ENCODE measurements at places on chromosomes 4 and X.

DNA sequence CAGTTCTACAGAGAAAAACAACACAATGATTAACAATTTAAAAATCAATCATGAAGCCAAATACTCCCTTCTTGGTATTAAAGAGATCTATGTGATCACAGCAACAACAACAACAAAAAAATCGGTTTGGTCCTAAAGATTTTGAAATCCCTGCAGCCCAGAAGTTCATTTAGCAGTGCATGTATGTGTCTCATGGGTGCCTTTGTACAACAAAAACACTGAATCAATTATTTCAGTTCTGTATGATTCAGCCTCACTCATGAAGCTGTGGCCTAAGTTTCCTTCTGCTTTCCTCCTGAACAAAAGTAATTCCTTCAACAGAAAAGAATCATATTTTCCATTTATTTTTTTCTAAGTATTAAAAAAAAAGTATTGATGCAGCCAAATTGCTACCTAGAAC is 393.4 kb upstream of the NDST3 start:
- DNase-seq = no peak

GRCh38 chrX:153684467-153685155 is 3.1 kb upstream of the SLC6A8 start:
- no peak for DNase-seq

- DNase-seq = no peak
Observed at GRCh38 chr4:182144626-182145333, 98.4 kb upstream of the TENM3 start.

DNA sequence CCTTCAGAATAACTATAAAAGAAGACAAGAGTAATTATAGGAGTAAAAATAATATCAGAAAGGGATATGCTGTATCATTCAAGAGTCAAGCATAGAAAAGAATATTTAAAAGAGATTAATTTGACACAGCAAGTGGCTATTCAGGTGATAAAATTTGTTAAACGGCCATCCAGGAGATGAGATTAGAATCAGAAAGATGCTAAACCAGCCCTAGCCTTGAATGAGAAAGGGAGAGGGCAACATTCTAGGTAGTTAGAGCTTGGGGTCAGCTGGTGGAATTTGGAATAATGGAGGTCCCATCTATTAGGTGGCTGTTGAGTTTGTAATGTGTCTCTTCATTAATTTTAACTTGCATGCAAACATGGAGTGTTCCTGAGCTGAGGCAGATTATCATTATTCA is 350.5 kb upstream of the PABPC4L start:
- no peak for DNase-seq

DNA sequence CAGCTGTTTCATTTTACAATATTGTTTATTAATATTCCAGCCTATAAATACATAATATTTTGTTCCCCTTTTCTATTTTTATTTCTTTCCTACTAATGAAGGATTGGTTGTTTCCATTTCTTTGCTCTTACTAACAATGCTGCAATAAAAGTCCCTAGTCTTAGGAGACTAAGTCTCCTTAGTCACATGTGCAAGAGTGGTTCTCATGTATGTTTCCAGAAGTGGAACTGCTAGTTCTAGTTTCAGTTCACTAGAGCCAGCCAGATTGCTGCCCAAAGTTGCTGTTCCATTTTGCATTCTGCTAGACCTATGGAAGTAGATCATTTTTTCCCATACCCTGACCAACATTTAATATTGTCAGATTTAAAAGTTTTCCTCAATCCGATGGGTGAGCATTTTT is 44.3 kb downstream of the CNGA1 start:
- no peak for DNase-seq

GRCh38 chrX:104172788-104173187 is 6.5 kb downstream of the FAM199X start:
- DNase-seq = no peak

GRCh38 chrX:7147413-7147977 is at the start of gene STS:
Gene STS, plus strand, starts transcription at chrX:7147712. Its CDS starts 105,488 bp downstream, at chrX:7253200.
- DNase-seq = no peak

DNA sequence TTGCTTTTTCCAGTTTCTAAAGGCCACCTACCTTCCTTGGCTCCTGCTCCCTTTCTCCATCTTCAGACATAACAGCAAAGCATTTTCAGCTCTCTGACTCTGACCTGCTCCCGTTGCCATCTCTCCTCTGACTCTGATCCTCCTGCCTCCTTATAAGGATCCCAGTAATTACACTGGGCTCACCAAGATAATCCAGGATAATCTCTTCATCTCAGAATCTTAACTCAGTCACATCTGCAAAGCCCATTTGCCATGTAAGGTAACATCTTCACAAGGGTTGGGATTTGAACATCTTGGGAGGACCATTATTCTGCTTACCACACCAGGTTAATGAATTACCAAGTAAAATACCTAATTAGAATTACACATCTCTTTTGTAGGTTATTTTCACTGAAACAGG is 41.3 kb upstream of the MAGED1 start:
- DNase-seq = no peak

GRCh38 chr4:5882947-5883346 is 9.9 kb downstream of the CRMP1 start:
- DNase-seq = no peak

GRCh38 chrX:103797691-103798090 is 21.1 kb downstream of the PLP1 start:
- no peak for DNase-seq

DNA sequence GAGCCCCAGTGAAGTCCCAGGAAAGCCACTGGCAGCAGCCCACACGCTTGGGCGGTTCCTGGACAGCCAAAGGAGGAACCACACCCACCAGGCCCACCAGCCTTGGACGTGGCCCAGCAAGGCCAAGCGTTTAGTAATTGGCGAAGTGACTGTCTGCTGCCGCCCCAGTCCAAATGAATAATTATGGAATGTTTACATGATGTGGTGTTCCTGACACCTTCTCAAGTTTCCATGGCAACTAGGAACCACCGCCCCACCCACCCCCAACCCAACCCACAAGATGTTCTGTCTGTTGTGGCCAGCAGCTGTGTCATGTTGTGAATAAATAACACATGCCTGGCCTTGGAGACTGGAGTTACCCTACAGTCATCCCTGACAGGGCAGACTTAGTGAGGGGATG is 22.3 kb downstream of the APLN start:
- no peak for DNase-seq

DNA sequence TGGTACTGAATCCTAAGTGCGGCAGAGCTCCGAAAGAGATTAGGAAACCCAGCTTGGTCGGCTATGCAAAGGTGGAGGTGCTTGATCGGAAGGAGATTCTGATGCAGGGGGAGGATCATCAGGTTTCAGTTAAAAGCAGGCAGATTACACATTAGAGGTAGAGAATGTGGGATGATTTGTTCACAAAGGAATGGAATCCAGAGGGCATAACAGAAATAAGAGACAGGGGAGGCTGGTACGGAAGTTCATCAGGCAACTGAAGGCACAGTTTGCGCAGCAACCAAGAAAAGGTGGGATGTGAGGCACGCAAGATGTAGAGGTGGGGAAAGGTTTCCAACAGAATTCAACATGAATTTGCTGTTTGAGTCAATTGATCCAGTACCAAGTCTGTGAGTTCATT is 424 bp upstream of the ZNF330 start:
- no peak for DNase-seq

DNA sequence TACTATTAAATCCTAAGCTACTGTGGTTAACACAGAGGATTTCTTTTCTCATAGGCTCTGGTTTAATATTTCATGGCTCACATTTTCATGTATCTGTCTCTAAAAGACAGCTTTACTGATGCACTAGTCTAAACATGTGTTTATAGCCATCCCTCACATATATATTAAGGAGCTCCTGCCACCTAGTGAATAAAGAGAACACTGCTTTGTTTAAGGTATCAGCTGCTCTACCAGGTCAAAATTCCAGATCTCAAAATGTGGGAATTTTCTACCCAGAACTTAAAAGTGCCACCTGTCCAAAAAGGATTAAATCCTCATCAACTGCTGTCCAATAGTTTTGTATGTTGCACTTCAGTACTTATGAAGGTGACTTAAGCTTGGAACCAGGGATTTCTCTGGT is 188.5 kb upstream of the TEX13C start:
- no peak for DNase-seq

GRCh38 chr4:142396279-142396678 is 449.8 kb downstream of the INPP4B start:
- DNase-seq = no peak

GRCh38 chr4:20598626-20599025 is 101.6 kb upstream of the PACRGL start:
- DNase-seq = no peak

DNA sequence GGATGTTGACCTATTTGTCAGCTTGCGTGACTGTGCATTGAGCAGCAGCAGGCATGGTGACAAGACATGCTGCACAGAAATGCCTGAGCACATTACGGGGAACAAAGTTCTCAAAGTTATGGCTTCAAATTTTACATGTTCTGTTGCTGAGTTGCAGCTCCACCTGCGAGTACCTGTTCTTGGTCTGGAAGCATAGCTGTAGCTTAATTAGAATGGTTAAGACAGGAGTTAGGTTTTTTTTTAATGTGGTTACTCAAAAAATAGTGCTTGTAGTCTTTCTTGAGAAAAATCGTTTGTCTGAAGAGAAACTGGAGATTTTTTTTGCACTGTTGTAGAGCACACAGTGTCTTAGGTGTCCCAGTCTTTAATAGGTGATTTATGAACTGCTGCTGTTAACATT is 38.8 kb upstream of the GNPDA2 start:
- no peak for DNase-seq

- DNase-seq = no peak
Observed at GRCh38 chr4:141614878-141615586, 21.4 kb upstream of the IL15 start.

DNA sequence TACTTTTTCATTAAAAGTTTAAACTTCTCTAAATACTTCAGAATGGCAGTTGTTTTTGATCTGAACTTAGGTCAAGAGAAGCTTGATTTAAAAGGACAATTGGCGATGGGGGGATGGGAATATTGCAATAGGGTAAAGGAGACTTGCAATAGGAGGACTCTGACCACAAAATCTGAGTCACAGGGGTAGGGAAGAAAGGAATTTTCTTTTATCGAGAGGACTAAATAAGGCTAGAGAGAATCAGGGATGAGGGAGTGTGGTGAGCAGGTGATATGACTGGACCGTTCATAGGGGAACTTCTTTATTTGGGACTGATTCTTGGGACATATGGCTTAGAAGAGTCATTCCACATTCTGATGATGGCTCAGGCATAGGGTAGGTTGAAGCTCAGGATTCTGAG is 1260.2 kb downstream of the ADGRL3 start:
- DNase-seq = no peak

GRCh38 chrX:39261446-39262147 is 460.3 kb downstream of the MID1IP1 start:
- no peak for DNase-seq

- DNase-seq = no peak
Observed at GRCh38 chrX:9160698-9161329, 126.9 kb upstream of the FAM9B start.

DNA sequence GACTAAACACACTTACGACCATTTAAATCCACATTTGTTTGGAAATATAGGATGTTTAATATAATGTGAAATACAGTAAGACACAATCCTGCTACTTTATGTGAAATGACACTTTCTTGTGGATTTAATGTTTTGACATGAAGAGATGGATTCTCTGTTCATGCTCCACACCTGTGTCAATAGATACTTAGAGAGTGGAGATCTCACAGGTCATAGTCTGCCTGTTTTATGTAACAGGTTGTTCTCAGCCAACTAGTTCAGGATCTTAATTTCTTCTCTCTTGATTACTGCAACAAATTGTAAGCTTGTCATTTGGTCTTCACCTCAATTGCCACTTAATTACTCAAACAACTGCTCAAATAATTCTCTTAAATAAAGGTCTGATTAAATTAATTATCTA is 1621.2 kb downstream of the PCDH7 start:
- no peak for DNase-seq

GRCh38 chrX:23790155-23790497 is 7.2 kb downstream of the SAT1 start:
- DNase-seq = no peak

DNA sequence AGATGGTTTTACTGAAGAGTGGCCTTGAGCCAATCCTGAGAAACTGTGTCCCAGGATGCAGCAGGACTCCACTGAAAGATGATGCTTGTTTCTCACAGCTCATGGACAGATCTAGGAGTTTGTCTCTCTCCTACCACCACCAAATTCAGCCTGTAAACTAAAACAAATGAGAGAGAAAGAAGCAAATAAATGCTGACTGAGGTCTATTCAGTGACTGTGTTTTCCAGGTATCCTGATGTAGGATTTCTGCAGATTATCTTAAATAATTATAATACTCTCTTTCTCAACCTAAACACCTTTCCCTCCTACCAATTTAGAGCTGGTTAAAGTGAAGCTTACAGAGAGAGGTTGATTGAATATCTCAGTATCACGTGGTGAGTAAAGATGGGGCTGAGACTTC is 599.6 kb upstream of the LCORL start:
- no peak for DNase-seq

- DNase-seq = no peak
Observed at GRCh38 chr4:78747475-78747922, 28.7 kb upstream of the BMP2K start.

GRCh38 chrX:40550066-40550465 is 30.7 kb upstream of the ATP6AP2 start:
- no peak for DNase-seq

DNA sequence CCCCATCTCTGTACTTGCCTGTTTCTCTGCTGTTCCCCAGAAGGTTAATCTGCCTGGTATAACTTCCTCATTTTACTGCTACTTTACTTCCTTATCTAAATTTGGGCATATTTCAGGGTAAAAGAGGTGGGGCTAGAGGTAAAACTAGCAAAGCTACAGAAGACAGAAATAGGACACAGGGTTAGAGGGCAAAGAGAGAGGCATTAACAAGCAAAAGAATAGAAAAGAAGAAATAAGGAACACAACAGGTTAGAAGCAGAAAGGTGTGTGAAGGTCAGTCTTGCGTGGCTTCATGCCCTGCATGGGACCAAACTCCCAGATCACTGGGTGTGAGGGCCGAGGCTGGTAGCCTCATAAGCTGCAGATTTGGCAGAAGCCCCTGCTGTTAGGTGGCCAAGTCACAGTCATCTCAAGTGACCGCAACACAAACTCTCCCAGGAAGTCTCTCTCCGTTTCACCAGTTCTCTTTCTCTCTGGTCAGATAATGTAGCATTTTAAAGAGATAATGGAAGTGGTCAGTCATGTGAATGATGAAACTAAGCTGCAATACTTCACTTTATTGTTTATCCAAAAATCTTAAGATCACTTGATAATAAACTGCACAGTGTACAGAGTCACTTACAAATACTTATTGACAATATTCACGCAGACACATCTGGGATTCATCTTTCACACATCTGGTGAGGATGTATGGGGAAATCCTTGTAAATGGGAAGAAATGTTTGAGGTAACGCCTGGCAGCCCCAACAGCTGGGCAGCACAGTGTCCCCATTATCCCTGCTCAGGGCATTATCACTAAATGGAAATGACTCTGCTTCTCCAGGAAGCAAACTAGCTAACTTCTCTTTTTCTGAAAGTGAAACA is 16.4 kb downstream of the TMEM154 start:
- no peak for DNase-seq

All from 8988T (cell line).